Stimulated activated CD4-positive, alpha-beta T cell treated with anti-CD3 and anti-CD28 coated beads, Interleukin-15, amount 100 ng/mL, for 1 hour (primary cell): ENCODE measurements at places on chromosomes 1 and 21.

GRCh38 chr1:69570356-69570755 lies 2.6 kb downstream of the LRRC7 start:
- no peak for DNase-seq

DNA sequence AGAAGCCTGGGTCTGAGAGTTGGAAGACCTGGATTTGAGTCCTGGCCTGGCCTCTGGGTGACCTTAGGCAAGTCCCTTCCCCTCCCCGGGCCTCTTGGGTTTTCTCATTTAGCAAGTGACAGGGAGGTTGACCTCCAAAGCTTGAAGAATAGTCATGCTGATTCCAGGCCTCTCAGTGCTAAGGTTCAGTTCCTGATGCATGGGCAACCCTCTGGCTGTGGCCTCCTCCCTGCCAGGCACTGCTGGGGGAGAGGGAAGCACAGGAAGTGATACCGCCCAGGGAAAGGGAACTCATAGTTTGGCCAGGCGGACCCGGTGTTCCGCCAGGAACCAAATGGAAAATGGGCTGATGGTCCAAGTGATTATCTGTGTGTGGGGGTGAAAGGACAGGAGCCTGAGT lies 23.6 kb upstream of the WASF2 start:
- DNase-seq, result no peak

- no peak for DNase-seq
Measured at GRCh38 chr1:154492115-154492514, 9.9 kb upstream of the TDRD10 start.

DNA sequence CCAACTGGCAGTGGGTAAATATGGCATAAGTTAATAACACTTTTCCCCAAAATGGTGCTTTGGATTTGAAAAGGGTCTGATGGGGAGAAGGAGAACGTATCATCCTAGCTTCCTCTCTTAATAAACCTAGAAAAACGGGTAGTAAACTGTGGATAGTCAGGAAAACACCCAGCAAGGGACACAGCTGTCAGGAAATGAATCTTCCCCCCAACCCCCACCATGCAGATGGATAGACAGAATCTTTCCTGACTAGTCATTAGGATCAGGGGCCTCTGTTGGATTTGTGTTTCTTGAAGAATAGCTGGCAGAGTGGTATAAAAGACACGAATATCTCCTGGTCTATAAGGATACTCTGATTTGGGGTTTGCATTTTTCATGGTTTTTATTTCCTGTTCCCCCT lies 22.5 kb upstream of the LAX1 start:
- DNase-seq, result no peak

DNA sequence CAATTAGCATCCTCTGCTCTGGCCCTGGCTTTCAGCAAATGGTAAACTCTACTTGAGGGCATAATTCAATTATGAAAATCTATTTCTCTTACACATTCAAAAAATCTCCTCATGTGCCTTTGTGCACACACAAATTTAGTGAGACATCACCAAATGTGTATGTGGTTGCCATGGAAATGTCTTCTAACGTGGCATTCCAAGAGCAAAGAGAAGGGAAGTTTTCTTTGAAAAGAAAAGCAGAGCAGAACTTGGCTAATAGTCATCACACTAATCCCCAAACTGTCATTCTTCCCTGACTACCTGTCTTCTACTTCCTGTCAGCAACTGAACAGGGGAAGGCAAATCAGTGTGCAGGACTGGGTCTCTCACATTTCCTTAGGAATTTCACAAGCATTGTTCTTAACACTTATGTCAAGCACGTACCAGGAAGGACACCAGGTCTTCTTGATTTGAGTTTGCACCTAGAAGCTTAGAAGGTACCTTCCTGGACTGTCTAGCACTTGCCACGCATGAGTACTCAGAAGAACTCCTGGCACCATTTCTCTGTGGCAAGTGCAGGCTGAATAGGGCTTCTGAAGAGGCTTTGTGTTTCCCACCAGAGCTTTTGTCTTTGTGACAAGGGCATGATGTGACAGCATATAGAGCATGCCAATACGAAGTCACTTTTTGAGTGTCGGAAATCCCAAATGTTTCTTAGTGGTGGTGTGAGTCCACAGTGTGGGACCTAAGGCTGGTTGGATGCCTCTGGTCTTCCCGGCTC lies 32.3 kb downstream of the MAN1C1 start:
- DNase-seq, result no peak

GRCh38 chr1:103529746-103530145 lies 4.2 kb downstream of the RNPC3 start:
- DNase-seq, result peak; percentile 36

- no peak for DNase-seq
Measured at GRCh38 chr1:42913426-42914091, 45.1 kb downstream of the SLC2A1 start.

DNA sequence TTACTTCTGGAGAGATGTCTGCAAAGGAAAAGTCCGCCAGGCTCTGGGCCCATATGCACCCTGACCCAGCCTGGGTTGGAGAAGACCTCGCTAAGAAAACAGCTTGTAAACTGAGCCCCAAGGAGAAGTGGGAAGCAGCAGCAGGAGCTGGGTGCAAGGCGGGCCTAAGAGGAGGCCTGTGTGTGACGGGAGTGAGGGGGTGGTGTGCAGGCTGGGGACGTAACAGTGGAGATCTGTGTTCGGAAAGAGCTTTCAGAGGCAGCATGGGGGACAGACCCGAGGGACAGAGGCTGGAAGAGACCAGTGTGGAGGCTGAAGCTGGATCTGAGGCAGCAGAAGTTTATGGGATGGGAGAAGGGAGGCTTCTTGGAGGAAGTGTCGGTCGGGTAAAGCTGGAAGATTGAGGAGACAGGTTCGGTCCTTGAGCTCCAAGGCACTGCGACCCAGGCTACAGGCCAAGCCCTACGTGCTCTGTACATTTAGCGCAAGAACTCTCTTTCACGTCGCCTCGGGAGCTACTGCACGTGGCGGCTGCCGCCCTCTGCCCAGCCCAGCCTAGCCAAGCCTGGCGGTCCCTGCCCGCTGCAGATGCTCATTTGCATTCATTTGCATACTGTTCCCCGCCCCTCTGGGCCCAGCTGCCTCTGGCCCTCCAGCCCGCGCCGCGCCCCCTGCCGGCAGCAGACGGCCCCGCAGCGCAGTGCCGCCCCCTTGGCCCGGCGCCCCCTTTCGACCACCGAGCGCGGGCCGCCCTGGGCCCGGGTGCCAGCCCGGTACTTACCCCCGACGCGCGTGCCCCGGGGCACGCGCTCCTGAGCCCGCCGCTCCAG lies 6.3 kb downstream of the HPCA start:
- DNase-seq, result peak; percentile 33

GRCh38 chr1:21396516-21396915 lies 43.4 kb upstream of the NBPF3 start:
- DNase-seq, result no peak

DNA sequence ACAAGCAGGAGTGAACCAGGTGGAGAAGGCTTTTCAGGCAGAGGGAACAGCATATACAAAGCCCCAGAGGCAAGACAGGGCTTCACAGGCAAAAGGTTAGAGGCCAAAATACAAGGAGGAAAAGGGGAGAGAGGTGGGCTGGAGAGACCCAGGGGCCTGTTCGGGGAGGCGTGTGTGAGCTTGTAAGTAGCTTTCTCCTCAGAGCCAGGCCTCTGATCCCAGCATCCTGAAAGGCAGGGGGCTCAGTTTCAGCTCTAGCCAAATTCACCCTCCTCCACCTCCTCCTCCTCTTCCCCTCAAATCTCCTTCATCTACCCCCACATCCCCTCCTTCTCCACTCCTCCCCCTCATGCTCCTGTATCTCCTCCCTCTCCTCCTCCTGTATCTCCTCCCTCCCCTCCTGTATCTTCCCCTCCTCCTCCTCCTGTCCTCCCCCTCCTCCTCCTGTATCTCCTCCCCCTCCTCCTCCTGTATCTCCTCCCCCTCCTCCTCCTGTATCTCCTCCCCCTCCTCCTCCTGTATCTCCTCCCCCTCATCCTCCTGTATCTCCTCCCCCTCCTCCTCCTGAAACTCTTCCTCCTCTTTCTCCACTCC lies 148.6 kb downstream of the ST6GALNAC5 start:
- no peak for DNase-seq

DNA sequence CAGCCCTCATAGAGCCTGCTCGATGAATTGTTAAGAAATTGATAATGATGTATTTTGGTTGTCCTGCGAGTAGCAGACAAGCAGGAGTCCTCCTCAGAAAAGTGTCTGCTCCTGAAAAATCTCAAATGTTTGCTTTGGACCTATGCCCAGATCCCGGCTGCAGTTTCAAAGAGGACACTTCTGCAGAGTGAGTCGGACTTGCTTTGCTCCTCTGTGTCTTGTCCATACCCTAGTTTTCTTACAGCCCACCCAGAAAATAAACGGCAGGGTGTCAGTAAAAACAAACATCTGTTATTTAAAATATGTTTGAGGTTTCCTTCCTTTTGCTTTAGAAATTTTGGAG lies 2.8 kb downstream of the S100A10 start:
- no peak for DNase-seq

DNA sequence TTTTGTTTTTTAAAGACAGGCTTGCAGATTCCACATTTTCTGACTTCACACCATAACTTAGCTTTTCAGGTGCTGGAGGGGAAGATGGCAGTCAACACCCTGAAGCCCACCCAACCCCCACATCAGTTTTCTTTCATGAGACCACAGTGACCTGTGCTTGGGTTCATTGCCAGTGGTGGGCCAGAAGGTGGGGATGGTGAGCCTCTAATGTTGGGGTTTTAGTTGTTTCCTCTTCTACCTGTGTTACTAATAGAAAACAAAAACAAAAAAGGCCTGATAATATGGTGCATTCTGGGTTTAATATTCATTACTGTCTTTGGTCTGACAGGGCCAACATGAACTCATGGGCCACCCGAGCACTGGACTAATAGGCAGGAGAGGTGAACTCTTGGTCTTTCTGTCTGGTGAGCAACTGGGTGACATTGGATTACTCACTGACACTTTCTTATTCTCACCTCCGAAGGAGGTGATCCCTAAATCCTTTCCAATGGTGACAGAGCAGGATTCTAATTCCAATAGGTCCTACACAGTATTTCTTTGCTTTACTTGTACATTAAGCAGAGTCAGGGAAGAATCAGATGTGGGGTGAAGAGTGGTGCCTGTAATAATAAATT lies 132.8 kb downstream of the CLIC6 start:
- DNase-seq, result no peak

- no peak for DNase-seq
Measured at GRCh38 chr1:151775894-151776664, 12.8 kb upstream of the MRPL9 start.

DNA sequence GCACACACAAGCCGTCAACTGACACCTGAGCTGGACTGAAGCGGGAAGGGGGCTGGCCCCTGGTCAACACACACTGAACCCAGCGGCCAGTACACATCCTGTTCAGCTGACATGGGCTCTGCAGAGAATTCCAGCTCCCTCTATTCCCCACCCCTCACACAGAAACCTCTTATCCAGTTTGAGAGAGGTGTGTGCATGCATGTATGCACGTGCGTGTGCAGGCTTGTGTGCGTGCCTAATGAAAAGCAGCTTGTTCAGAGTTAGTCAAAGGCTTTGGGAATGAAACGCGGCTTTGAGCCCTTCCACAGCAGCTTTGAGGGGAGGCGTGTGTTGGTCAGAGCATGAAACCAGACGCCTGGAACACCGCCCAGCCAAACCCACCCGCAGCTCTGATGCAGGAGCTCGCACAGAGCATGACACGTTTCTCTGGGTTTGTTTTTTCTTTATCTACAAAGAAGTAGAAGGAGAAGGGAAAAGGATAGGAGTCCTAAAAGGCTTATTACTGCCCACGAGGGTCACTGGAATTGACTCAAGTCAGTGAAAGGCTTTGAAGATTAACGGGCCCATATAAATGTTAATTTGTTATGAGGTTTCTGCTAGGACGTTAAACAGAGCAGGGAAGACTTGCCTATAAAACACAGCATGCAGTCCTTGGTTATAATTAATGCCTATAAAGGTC lies 184.2 kb downstream of the ETS2 start:
- no peak for DNase-seq

- no peak for DNase-seq
Measured at GRCh38 chr1:192877283-192877886, 68.5 kb downstream of the RGS2 start.

DNA sequence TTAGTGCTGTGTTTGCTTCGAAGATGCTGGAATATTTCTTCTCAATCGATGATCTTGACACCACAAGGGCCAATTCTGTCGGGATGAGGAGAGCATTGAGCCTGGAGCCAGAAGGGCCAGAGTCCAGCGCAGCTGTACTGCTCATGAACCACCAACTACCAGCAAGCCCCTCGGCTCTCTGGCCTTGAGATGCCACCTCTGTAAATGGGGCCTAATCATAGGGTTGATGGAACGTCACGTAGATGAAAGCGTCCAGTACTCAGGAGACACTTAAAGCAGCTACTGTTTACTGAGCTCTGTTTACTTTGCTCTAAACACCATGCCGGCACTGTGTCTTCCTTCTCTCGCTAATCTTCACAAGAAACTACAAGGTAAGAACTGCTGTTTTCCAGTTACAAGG lies 26.3 kb downstream of the CCDC185 start:
- DNase-seq, result no peak

GRCh38 chr1:99490031-99490430 lies 155.9 kb upstream of the PALMD start:
- DNase-seq, result no peak

- no peak for DNase-seq
Measured at GRCh38 chr1:119235120-119235519, 94.7 kb upstream of the WARS2 start.

- DNase-seq, result no peak
Measured at GRCh38 chr1:15345705-15346345, 63.9 kb upstream of the EFHD2 start.

DNA sequence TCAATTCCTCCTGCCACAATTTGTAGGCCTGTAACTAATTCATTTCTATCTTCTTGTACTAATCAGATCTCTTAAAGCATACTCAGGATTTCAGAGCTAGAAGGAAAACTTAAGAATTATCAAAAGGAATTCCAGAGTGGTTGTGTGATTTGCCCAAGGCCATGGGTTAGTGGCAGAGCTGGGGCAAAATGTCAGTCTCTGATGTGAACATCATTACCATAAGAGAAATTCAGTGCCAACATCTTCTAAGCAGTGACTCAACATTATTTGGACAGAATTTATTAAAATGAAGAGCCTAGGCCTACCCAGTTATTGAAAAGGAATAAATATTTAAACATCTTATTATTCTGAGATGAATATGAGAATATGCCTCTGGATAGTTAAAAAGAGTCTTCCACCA lies 14.5 kb downstream of the ST6GALNAC5 start:
- DNase-seq, result no peak

- DNase-seq, result no peak
Measured at GRCh38 chr1:184906761-184907160, 67.5 kb downstream of the NIBAN1 start.

DNA sequence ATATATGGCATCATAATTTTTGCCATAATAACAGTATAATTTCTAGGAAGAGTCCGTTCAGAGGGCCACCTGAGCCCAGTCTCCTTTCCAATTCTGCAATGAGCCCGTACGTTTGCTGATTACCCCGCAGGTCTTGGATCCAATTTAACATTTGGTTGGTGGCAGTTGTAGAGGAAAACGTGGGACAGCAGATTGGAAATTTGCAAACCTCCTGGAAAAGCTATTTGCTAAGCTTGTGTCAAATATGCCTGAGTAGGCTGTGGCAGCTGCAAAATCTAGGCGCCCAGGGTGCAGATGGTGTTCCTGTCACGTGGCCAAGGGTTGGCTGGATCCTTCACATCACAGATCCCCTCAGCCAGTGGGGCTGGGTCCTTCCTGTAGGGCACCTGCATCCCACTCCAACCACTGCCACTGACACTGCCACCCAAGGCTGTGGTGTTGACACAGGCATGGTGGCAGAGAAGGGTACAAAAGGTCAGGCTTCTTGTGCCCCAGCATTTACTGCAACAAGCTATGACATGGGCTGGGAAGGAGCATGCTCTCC lies 174.8 kb upstream of the SYT6 start:
- no peak for DNase-seq
